ENCODE measurements at places on chromosomes 16 and 17.
A peak's percentile ranks its signal among the peaks of the same experiment; 100 is the strongest.

- peak; percentile 60 for DNase-seq
These were observed 9.6 kb upstream of the CES1 start for GRCh38 chr16:55842369-55843104.

GRCh38 chr16:6114691-6115090 is 1017.1 kb upstream of the EEF2KMT start:
- DNase-seq = no peak

DNA sequence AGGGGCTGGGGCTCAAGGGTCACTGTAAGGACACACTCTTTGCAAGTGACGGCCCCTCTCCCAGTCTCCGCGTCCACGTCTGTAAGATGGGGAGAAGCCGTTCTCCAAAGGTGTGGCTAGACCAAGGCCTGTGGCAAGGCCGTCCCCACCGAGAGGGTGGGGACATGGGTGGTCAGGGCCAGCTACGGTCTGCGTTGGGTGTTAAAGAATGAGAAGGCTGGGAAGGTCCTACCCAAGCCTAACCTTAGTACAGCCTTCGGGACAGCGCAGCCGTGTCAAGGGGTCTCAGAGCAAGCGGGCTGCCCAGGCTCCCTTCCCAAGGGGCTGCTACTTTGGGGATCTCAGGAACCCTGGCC is 1.9 kb downstream of the C1QTNF8 start:
- DNase-seq = no peak

GRCh38 chr17:45628019-45628418 is 137.5 kb upstream of the PLEKHM1 start:
- DNase-seq = no peak

GRCh38 chr17:31509805-31510177 is 118.3 kb downstream of the RAB11FIP4 start:
- no peak for DNase-seq

GRCh38 chr17:74639704-74640151 is 16.2 kb upstream of the CD300E start:
- peak; percentile 34 for DNase-seq

GRCh38 chr16:27318392-27319256 is 4.8 kb downstream of the IL4R start:
- no peak for DNase-seq

- DNase-seq = no peak
These were observed 49.8 kb downstream of the CDH1 start for GRCh38 chr16:68786685-68787418.
